ENCODE measurements at places on chromosomes 2 and 18.

GRCh38 chr2:191927319-191927867 lies 80.5 kb upstream of the CAVIN2 start:
- no peak for DNase-seq

GRCh38 chr2:85583667-85584353 lies 421 bp upstream of the VAMP5 start:
- peak; percentile 23 for DNase-seq

GRCh38 chr18:54551590-54551989 lies 39.5 kb upstream of the DYNAP start:
- DNase-seq = no peak

- no peak for DNase-seq
These were observed 280.5 kb downstream of the NRXN1 start for GRCh38 chr2:50751311-50752031.

DNA sequence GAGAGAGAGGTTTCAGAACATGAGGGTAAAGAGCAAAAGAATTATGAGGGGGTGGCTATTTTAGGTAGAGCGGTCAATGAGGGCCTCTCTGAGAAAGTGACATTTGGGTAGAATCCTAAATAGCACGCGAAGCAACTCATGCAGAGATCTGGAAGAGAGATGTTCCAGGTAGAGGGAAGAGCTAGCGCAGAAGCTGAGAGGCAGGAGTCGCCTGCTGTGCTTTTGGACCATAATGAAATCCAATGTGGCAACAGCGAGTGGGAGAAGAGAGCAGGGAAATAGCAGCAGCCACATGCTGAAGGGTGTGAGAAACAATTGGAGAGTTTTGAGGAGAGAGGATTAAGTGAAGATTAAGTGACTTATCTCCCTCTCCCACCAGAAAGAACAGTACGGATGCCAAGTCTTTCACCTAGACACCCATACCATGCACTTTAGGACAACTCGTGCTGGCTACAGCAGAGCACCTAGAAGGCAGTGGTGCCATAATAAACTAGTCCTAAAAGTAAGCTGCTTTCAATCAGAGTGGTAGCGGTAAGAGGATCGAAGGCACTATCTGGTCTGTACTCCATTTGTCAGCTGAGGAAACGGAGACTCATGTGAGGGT lies 129.7 kb downstream of the LRP2 start:
- DNase-seq = no peak

DNA sequence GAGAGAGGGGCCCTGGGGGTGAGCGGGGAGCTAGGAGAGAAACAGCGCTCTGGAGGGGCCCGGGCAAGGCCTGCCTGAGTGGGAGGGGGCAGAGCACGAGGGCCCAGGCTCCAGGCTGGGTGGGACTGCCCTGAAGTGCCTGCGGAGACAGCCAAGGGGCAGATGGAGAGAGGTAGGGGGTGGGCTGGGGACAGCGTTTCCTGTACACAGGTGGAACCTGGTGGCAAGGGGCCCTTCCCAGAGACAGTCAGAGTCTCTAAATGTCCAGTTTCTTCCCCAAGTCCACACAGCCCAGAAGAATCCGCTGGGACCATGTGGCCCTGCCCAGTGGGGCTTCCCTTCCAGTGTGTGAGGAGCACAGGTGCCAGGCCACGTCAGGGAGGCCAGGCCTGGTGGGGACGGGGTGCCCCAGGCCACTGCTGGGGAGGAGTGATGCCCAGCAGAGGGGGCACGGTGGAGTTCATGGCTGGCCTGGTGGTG lies 1.7 kb upstream of the GPR35 start:
- no peak for DNase-seq

- no peak for DNase-seq
These were observed 36.6 kb upstream of the VIT start for GRCh38 chr2:36659872-36660312.

GRCh38 chr2:202406445-202406978 lies 30.4 kb downstream of the BMPR2 start:
- DNase-seq = no peak

GRCh38 chr2:159982270-159982669 lies 80.1 kb downstream of the PLA2R1 start:
- no peak for DNase-seq

- no peak for DNase-seq
These were observed 1256.8 kb downstream of the LRP1B start for GRCh38 chr2:140873915-140874531.

- no peak for DNase-seq
These were observed 23.0 kb upstream of the MRO start for GRCh38 chr18:50842846-50843245.

- DNase-seq = no peak
These were observed 286.9 kb downstream of the INSIG2 start for GRCh38 chr2:118374974-118375755.

DNA sequence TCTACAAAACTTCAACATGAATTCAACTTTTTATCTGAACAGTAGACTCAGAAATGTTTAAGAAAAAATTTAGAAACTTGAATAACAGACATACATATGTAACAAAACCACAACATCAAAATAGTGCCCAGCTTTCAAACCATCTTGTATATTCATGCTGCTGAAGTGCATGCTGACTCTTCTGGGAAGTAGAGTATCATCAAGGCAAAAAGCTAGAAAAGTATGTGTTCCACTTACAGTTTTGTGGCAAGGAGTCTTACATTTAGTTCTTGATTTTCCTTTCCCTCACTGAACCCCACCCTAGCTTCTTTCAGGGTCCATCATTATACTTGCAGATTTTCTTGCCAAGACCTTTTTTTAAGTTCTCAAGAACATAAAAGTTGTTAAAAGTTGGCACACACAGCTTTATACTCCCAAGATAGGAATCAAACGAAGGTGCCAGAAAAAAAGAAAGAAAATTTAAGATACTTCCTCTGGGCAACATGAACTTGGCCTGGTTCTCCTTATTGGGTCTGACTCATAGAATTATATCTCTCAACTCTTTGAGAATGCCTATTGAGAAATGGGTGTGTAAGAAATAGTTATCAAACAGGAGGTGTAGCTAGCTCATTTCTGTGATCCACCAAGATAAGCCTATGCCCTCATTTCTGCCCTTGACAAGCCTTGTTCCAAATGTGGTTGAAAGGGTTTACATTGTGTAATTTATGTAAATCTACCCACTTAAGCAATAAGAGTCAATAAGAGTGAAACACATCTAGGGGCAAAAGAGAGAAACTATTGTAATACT lies 667.6 kb upstream of the ACVR2A start:
- DNase-seq = no peak

DNA sequence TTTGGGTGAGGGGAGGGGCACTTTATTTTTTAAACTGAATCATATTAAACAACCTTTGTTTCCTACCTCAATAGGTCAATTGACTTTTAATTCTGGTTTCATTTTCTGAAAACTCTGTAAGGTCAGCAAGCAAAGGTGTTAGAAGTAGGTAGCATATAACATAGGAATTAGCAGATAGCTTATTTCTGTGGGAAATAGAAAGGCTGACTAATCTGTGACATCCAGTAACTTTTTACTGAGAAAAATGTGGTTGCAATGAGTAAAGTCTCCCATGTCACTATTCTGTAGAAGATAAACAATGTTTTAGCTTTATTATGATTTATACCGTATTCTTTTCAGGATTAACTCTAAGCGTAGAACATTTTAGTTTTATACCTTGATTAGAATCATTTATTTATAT lies 240.4 kb downstream of the PLCL1 start:
- DNase-seq = no peak

All from CD4-positive, alpha-beta T cell treated with Interleukin-12 subunit alpha and Interleukin-12 subunit beta, for 1 hour (primary cell).